ENCODE measurements at places on chromosomes 6 and 20. TPM values are rescaled to one million over a fixed set of nuclear protein-coding genes. Genes with fewer than 3 reads are reported as not detected.

IFNGR1 gene
- total RNA-seq, result 85.9 TPM

TOX2 gene
- total RNA-seq, result 2.3 TPM

THBS2 gene
- total RNA-seq, result 14.1 TPM

TEAD3 gene
- 4.8 TPM for total RNA-seq

CTAGE9 gene
- total RNA-seq, result not detected

DEFB124 gene
- total RNA-seq, result not detected

SUMO4 gene
- 2.5 TPM for total RNA-seq

ZKSCAN3 gene
- total RNA-seq, result 9.3 TPM

ESR1 gene
- total RNA-seq, result 2.6 TPM

SPDEF gene
- 0.06 TPM for total RNA-seq

UBE3D gene
- total RNA-seq, result 5.5 TPM

PTCHD4 gene
- 0.46 TPM for total RNA-seq

ENPP3 gene
- total RNA-seq, result 7.7 TPM

KCNB1 gene
- 0.53 TPM for total RNA-seq

FAM217A gene
- not detected for total RNA-seq

GPR63 gene
- total RNA-seq, result 2.5 TPM

TGM3 gene
- total RNA-seq, result not detected

LY6G6D gene
- total RNA-seq, result not detected

DOK5 gene
- 1.1 TPM for total RNA-seq

DEFB132 gene
- not detected for total RNA-seq

POPDC3 gene
- 0.61 TPM for total RNA-seq

RAET1E gene
- total RNA-seq, result 0.17 TPM

ZSCAN23 gene
- total RNA-seq, result 1.6 TPM

HMGCLL1 gene
- total RNA-seq, result not detected

RAET1L gene
- total RNA-seq, result not detected

HDGFL1 gene
- not detected for total RNA-seq

SIRPB2 gene
- total RNA-seq, result 8.5 TPM

MAPK13 gene
- total RNA-seq, result 120 TPM

HSPA12B gene
- 5.4 TPM for total RNA-seq

CLPSL1 gene
- total RNA-seq, result not detected

YWHAB gene
- total RNA-seq, result 144 TPM
